ENCODE measurements at places on chromosomes 12 and 14.

GRCh38 chr14:85172290-85172689 lies 357.7 kb upstream of the FLRT2 start:
- DNase-seq, result no peak

DNA sequence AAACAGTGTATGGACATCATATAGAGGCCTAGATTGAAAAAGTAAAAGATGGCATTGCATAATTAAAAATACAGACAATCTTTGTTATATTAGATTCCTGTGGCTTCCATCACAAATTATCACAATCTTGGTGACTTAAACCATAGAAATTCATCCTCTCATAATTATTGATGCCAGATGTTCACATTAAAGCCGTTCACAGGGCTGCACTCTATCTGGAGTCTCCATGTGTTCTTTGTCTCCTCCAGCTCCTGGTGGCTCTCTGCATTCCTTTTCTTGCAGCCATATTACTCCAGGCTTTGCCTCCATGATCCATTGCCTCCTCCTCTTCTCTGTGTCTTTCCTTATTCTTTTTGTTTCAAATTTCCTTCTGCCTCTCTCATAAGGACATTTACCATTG lies 875.7 kb upstream of the USP15 start:
- DNase-seq, result no peak

DNA sequence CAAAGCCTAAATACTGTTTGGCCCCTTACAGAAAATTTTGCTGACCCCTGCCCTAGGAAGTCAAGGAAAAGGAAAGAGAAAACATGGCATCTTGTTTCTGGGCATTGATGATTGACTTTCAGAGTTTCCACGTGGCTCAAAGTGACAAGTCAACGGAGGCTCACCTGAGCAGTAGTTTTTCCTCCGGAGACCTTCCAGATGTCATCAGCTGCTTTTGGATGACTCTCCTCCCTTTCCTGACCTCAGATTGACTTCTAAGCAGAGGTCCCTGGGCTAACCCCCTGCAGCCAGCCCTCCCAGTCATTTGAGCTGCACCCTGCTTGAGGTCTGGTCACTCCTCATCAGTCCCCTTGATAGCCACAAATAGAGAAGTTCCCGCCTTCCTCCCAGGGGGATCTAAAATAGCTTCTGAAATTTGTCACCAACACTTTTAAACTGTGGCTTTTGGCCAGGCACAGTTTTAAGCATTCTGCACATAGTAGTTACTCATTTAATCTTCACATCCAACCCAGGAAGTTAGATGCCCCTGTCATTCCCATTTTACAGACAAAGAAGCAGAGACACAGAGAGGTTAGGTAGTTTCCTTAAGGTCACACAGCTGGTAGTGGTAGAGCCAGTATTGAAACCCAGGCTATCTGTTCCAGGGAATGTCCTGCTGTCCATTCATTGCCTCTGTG lies 143.4 kb downstream of the CHST11 start:
- DNase-seq, result no peak

DNA sequence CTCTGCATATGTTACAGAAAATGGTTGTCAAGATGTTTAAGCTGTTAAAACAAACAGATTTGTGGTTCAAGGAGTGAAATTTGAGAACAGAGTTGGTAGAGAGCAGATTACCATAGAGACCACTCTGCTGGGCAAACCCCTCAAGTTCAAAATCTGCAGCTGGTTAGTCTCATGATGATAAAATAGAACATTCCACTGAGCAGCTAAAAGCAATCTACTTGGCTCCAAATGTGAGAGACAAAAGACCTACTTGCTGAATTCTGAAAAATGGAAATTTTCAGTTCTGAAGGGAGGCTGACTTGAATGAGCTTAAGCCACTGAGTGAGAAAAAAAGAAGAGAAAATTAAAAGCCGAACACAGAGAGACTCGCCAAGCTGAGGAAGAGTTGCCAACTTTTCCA lies 519.3 kb downstream of the NOVA1 start:
- DNase-seq, result no peak

- no peak for DNase-seq
Measured at GRCh38 chr14:61505815-61506809, 184.7 kb downstream of the PRKCH start.

GRCh38 chr14:75952489-75952888 lies 29.3 kb downstream of the TGFB3 start:
- no peak for DNase-seq

- DNase-seq, result no peak
Measured at GRCh38 chr12:44063671-44064070, 227.8 kb downstream of the TMEM117 start.

DNA sequence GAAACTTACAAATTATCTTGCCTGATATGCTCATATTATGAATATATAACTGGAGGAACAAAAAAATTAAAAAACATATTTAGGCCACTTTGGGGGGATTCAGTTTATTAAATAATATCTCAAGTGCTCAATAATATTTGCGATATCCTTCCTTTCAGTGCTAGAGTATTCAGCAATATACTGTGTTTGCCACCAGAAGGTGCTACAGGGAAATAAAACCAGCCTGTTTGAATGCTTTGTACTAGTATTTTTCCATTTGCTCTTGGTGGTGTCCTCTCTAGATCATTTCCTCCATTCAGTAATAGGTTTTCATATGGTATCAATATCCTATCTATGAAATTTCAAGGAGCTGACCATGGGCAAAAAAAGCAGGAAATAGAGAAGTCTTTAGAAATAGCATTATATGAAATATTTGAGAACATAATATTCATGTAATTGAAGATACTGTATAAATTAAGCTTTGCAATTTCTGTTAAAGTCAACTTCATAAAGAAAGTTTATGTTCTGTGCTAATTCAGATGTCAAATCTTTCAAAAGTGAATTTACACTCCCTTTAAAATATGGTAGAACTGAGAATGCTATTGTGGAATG lies 106.2 kb upstream of the NAV3 start:
- no peak for DNase-seq

GRCh38 chr14:77023001-77023996 lies 5.2 kb downstream of the IRF2BPL start:
- DNase-seq, result peak; percentile 38

DNA sequence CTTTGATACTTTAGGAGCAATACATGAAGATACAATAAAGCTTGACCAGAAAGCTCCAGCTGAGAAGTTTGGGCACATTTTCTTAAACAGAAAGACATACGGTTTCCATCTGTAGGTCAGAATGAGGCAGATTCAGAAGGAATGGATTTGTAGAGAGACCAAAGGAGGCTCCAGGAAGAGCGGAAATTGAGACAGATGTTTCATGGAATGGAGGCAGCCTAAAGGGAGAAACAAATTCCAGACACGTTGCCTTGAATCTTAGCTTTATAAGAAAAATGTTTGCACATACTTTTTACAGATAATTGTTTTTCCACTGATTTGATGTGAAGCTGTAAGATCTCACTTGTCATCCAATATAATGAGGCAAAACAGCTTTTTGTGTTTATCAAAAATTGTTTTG lies 24.8 kb downstream of the EPYC start:
- DNase-seq, result no peak

GRCh38 chr12:106327309-106327869 lies 24.9 kb downstream of the TCP11L2 start:
- DNase-seq, result no peak

DNA sequence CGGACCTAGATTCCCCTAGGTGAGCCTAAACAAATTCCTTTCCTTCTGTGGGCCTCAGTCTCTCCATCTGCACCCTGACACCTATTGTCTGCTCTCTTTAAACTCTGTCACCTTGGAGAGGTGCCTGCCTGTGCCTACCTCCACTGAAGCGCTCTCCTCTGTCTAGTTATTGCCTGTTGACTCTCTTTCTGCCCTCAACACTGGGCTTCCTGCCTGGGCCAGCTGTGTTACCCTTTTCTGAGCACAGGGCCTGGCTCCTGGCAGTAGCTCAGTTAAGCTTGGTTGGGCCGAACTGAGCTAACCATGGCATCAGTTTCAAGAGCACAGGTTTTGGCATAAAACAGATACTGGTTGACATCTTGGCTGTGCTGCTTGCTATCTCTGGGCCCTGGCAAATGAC lies 43.5 kb downstream of the PRMT8 start:
- no peak for DNase-seq

GRCh38 chr14:90445011-90445410 lies 48.2 kb downstream of the CALM1 start:
- DNase-seq, result no peak

DNA sequence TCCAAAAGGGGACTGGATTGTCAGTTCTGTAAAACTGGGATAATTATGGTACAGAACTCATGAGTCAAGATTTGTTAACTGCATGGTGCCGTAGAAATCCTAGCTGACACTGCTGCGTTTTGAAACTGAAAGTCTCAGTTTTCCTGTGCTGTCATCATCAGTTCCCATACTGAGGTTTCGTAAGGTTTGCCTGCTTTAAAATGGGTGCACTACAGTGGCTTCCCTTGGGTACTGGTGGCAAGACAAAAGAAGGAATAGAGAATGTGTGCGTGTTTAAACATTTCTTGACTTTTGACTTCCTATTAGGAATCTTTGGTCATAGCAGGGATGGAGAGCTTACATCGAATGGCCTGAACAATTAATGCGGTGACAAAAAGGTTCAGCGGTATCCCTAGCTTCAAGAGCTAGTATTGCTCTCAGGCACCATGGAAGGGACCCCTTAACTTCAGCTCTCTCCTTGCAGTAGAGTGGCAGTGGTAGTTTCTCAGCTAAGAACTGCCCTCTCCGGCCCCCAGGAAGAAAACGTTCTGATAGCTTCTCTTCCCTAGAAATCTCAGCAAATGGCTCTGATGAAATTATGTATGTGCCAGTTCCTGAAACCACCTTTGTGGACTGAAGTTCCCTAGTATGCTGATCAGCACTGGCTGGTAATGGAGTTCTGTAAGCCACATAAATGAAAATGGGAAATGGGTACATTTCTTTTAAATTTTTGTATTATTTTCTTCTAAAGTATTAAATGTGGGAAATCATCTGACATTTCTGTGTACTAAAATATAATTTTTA lies 28.9 kb downstream of the ANO6 start:
- no peak for DNase-seq

DNA sequence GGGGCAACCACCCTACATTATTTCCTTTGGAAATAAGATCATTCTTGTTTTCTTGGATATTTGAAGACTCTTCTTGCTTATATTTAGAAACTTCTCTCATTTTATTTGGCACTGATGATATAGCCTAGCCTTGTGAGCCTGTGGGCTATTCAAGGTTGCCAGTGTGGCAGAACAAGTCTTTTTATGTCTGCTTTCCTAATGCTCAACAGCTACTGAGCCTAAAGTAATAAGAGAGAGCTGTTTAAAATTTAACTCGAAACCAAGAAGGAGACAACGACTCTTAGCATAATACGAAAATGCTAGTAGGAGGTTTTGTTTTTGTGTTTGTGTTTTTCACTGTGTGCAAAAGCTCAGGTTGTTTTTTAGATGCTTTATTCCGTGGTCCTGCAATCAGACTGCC lies 104.0 kb upstream of the CPM start:
- no peak for DNase-seq

DNA sequence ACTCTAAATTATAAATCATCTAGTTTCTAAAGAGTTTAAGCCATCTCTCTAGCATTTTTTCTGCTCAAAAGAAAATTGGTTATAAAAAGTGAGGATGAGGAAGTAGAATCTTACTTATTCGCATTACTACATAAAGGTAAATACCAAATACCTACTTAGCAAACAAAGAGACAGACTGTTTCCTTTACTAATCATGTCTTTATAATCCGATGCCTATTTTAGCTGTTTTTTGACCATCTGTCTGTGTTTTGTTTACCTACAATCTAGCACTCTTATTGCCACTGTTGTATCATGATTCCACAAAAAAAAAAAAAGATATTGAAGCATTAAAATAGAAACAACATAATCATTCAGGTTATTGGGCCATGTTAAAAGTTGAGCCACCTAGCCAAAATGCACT lies 396.2 kb downstream of the PAWR start:
- no peak for DNase-seq

DNA sequence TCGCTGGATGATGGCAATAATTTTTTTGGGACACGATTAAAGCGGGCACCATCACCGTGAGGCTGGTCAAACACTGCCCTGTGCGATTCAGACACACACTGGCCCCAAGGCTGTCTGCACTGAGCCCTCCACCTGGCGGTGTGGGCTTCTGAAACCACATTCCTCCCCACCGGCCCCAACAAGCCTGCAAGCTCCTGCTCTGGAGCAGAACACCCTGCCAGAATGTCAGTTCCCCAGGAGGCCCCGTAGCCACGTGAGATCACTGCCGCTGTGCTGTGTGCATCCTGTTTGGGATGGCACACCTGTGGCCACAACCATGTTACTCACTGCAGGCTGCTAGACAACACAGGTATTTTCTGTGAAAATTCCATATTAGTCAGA lies 7.9 kb downstream of the GSC start:
- DNase-seq, result no peak

GRCh38 chr12:88816201-88816600 lies 235.9 kb upstream of the KITLG start:
- no peak for DNase-seq

GRCh38 chr12:68374307-68374982 lies 42.3 kb upstream of the MDM1 start:
- peak; percentile 82 for DNase-seq

DNA sequence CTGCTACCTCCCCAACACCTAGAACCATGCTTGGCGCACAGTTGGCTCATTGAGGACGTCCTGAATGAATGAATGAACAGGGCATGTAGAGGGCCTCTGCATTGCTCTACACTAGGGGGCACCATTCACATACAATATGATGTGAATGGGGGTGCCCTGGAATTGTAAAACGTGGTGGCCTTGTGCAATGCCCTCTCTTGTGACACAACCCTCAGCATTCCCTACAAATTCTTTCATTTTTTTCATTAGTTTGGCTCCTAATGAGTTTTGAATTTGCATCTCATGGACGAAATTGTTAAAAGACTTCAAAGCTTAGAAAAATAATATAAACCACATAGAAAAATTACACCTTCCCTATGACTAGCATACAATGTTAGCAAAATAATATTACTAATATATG lies 2.3 kb upstream of the DIO2 start:
- no peak for DNase-seq

DNA sequence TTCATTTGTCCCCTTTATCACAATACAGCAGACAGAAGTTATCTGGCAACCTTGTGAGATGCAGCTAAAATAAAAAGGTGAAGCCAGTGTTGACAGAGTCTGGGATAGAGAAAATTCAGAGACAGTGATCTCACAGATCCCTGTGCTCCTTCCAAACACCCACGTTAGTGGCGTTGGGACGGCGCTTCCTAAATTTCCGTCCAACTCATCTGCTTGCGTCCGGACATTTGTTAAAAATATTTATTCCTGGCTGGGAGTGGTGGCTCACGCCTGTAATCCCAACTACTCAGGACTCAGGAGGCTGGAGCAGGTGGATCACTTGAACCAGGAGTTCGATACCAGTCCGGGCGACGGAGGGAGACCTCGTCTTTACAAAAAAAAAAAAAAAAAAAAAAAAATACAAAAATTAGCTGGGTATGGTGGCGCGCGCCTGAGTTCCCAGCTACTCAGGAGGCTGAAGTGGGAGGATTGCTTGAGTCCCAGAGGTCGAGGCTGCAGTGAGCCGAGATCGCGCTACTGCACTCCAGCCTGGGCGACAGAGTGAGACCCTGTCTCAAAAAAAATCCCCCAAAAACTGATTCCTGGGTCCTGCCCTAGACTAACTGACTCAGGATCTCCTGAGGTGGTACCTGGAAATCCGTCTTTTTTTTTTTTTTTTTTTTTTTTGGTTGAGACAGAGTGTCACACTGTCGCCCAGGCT lies 708 bp upstream of the TCTN1 start:
- no peak for DNase-seq
